Gastroesophageal sphincter (tissue), 4 donors: ENCODE measurements at places on chromosomes 1 and 21. TPM values are rescaled to one million over a fixed set of nuclear protein-coding genes. Genes with fewer than 3 reads are reported as not detected.

UTS2 gene
- total RNA-seq, result 0.31 TPM

MYOC gene
- 113 TPM for total RNA-seq

C1orf94 gene
- total RNA-seq, result not detected

CFHR4 gene
- total RNA-seq, result not detected

PPFIA4 gene
- total RNA-seq, result 1.1 TPM

RGS4 gene
- total RNA-seq, result 95.0 TPM

OR10Z1 gene
- total RNA-seq, result not detected

CFAP141 gene
- not detected for total RNA-seq

ADAMTS5 gene
- total RNA-seq, result 26.7 TPM

DIO1 gene
- not detected for total RNA-seq

- peak; percentile 52 for ATAC-seq
Observed at GRCh38 chr1:94325377-94326302, 88.3 kb upstream of the ARHGAP29 start.

DNA sequence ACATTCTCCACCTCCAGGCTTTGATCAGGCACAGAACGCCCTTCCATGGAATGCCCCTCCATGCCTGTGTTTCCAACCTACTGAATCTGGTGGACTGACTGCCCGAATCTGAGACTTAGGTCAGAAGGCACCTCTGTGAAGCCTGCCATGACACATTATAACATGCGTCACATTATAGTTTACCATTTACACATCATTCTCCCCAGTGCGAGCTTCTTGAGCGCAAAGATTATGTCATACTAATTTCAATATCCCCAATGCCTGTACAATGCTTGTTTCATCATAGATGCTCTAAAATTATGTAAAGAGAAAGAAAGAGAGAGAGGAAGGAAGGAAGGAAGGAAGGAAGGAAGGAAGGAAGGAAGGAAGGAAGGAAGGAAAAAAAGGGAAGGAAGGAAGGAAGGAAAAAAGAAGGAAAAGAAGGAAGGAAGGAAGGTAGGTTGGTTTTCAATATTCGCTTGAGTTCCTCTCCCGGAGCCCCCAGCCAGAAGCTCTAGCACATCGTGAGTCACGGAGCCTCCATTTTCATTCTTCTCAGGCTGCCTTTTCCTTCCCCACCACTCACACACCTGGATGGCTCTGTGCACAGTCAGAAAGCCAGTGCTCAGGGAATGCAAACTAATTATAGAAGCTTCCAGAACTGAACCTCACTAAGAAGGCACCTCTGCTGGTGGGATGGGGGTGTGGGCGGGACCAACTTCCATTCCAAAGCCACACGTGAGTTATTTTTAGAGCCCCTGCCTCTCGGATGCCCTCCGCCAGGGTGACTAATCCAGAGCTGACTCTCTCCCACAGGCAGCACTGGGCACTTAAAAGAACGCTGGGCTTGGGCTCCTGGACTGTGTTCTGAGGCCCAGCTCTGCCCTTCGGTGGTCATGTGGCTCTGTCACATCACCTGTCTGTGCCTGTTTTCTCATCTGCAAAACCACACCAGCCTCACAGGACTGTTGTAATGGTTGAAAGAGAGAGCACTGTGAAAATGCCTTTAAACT lies 27.4 kb downstream of the LAMB3 start:
- no peak for ATAC-seq

GRCh38 chr21:26560612-26561011 lies 12.5 kb downstream of the CYYR1 start:
- no peak for ATAC-seq

DNA sequence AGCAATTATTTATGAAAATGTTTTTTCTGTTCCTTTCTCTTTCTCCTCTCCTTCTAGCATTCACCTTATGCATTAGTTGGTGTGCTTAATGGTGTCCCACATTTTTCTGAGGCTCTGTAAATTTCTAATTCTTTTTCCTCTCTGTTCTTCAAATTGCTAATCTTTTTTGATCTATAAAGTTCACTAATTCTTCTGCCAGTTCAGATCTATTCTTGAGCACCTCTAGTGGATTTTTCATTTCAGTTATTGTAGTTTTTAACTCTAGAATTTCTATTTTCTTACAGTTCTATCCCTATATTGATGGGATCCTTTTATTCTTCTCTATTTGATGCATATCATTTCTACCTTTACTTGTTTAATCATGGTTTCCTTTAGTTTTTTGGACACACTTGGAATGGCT lies 22.4 kb downstream of the CFAP57 start:
- ATAC-seq, result no peak

- no peak for ATAC-seq
Observed at GRCh38 chr1:18118078-18118477, 10.5 kb downstream of the IGSF21 start.

DNA sequence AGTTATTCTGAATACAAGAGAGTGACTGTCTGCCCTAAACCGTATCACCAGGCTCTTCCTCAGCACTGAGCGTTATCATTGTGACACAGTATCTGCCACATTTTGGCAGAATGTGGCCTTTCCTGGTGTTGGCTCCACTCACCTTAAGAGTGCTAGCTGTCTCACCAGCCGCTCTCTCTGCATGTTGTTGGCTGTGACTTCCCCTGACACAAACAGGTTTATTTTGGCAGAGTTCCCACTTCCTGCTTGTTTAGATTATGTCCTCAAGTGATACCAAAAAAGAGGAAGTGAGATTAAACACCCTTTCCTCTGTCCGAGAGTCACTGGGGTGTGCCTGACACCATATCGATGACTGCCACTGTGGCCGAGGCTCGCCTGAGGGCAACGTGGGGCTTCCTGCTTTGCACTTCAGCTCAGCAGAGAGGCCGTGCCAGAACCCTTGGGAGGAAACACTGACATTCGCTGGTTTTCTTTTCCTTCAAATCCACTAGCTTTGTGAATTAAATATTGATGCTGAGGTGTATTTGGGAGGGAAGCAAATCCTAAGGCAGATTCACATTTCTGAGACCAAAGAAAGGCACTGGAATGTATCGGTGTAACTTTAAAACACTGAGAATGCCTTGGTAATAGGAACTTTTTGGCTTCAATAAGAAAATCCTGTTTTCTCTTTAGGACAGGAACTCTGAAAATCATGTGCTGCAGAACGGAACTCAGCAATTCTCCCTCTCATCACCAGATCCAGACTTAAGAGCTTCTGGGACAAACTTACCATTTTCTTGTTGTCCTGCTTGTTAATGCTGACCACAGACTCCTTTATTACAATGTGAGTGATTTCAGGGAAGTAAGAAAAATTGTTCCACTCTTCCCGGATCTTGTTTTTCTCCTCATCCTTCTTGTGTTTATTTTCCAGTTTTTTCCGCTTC lies 102.1 kb downstream of the JAK1 start:
- ATAC-seq, result peak; percentile 79

GRCh38 chr1:40936931-40937339 lies 42.6 kb upstream of the CTPS1 start:
- ATAC-seq, result no peak

DNA sequence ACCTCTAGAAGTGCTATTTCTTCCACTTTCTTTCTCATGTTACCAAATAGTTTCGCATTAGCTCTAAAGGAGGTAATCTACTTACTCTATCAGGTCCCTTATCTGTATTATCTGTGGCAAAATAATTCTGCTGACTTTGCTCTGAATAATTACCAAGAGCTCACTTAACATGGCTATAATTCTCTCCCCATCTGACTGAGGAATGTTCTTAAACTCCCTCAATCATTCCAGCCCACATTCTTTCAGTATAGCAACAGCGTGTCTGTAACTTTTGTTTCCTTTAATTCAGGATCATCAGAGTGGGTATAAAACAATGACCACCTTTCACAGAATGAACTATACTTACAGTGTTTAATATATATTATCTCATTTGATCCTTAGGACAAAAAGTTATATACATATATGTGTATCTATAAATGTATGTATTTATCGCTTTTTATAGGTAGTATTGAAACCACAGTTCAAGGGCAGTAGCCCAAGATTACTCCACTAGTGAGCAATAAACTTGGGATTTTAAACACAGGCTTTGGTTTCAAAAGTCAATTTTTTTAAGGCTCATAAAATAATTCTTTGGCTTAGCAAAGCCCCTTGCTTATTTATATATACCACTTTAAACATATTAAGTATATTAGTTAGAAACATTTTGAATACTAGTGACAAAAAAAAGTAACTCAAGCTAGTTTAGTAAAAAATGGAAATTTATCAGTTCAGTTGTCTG lies 36.1 kb upstream of the ST6GALNAC3 start:
- ATAC-seq, result no peak

GRCh38 chr1:51230501-51231078 lies 5.5 kb upstream of the RNF11 start:
- ATAC-seq, result no peak

DNA sequence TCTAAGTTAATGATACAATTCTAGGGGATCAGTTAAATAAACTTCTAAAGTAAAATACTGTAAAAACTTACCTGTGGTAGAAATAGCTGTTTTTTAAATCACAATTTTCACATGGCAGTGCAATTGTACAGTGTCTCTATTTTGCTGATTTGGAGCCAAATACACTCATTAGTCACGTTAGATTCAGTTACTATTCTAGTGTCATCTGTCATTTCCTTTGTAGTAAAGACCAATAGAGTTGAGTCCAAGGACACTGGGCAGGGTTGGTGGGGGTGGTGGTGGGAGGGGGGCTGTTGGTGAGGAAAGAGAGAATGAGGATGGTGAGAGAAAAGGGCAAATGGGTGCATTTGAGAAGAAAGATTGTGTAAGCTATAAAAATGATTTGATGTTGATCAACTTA lies 33.6 kb downstream of the CD55 start:
- ATAC-seq, result no peak

GRCh38 chr1:55468142-55468795 lies 253.1 kb upstream of the USP24 start:
- no peak for ATAC-seq

DNA sequence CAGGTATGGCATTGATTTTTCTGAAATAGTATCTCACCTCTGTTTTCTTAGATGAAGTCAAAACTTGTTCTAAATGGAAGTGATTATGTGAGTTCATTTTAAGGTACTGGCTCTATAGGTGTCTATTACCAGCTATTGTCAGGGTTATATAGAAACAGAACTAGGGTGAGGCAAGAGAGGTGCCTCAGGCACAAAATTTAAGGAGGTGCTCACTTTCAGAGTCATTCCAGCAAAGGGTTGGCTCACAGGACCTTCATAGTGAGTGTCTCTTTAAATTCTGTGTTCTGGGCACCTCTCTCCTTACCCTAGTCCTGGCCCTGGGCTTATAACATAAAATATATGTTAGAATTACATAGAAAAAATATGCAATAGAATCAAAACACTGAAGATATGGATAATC lies 49.3 kb downstream of the KIAA0319L start:
- no peak for ATAC-seq

GRCh38 chr1:156465747-156466365 lies 34.7 kb downstream of the MEF2D start:
- no peak for ATAC-seq

GRCh38 chr1:236185687-236186086 lies 43.3 kb downstream of the GPR137B start:
- no peak for ATAC-seq

DNA sequence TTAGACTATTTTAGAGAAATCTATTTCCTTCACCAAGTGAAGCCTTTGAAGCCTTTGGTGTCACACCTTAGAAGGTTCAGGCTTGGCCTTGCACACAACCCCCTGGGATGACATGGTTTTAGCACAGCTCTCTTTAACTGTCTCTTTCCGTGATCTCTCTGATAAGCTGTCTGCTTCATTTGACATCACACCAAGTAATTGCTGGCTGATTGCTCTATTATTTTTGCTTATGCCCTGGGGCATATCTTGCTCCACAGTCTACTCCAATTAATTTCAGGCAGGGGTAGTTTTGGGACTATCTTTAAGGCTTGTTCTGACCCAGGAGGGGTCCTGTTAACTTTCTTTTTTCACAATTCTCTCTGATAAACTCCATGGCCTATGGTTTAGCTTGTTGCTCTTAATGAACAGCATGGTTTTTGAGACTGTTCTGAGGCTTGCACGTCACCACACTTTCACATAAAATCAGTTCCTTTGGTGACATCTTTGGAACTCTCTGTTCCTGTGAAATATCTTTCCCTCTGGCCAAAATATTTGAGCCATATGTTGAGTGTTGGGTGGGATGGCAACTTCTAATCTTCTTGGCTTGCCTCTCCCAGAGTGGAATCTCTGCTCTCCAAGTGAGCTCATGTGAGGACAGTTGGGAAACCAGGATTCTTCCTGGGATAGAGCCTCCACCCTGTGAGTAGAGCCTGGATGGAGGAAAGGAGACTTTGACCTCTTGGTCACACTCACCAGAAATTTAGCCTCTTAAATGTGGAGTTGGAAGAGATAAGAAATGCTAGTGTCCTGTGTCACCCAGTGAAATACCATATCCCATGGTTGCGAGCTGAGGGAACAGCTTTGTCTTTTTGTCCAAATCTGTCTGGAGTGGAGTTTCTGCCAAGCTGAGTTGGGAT lies 63.6 kb downstream of the MAP3K21 start:
- no peak for ATAC-seq

DNA sequence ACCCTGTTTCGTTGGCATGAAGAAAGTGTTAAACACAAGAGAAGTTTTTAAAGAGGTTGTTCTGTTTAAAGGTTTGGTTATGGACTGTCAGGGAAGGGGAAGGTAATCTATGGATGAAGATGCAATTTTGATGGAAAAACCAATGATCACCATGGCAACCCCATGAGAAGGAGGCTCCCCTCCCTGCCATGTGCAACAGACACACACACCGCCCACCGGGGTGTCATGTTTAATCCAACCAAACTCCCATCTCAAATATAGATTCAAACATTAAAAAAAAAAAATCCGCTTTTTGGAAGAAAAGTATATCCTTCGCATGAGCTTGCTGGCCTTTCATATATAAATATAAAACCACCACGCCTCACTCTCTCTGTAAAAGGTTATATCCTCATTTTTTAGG lies 80.9 kb upstream of the KRTAP19-8 start:
- ATAC-seq, result no peak

GRCh38 chr1:7250176-7250575 lies 464.9 kb downstream of the CAMTA1 start:
- no peak for ATAC-seq

GRCh38 chr1:116910379-116911187 lies 867 bp downstream of the PTGFRN start:
- ATAC-seq, result peak; percentile 26

DNA sequence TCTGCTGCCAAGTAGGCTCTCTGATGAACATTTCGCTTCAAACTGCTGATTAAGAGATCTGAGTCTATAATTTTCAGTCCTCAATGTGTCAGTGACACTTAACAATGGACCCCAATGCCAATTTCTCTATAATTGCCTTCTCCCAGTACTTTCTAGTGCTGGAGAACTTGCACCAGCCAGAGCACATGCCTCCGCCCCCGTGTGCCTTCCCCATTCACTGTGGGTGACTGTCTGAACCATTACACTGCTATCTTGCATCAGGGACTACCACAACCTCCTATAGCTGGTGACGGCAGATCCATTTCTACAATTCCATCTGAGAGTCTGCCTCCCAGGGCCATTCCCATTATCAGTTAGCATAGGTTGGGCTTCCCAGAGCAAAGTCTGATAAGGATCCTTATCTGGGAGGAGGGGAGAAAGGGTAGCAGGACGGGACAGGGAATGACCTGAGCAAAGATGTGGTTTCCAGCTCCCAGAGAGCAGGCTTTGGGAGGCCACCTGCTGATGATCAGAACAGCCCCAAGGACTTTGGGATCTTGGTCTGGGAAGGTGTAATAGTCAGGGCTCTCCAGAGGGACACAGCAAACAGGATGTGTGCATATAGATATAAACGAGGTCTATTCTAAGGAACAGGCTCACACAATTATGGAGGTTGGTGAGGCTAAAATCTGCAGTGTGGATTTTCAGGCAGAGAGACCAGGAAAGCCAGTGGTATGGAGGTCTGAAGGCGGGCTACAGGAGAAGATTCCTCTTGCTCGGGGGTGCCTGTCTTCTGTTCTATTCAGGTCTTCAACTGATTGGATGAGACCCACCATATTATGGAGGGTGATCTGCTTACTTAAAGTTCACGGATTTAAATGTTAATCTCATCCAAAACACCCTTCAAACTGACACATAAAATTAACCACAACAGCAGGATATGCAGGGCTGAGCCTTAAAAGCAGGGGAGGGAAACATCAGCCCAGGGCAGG lies 238.2 kb downstream of the PTPRU start:
- ATAC-seq, result no peak
